ENCODE measurements at places on chromosomes 4 and X.

- no peak for DNase-seq
Observed at GRCh38 chr4:36255577-36255976, 11.3 kb upstream of the ARAP2 start.

DNA sequence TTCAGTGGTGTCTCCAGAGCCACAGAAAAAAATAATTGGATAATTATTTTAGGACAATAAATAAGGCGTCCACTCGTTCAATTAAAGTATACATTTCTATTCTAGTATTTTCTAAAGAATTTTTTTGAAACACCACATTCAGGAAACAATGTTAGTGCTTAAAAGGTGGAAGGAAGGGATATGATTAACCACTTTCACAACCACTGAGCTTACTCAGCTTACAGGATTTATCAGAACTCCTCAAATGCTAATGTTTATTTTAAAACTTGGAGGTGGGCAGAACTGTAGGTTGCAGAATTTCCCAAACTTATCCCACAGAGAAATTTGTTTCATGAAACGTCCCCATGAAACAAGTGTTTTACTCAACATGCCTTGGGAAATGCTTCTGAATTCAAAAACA lies 54.3 kb upstream of the MAGEB2 start:
- DNase-seq: no peak

DNA sequence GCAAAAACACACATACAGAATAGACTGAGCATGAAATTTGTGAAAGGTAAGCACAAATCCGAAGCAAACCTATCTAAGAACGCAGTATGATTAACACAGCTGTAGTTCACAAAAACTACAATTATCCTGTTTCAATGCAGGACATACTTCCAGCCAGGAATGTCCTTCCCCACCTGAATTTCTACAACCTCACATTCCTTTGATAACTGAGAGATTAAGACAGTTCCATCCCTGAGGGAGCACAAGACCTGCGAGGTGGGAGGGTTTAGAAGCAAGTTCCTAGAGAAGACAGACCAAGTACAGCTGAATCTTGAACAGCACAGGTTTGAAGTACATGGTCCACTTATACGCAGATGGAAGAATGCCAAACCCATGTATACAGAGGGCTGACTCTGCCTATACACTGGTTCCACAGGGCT lies 10.6 kb downstream of the ABCG2 start:
- DNase-seq: no peak

DNA sequence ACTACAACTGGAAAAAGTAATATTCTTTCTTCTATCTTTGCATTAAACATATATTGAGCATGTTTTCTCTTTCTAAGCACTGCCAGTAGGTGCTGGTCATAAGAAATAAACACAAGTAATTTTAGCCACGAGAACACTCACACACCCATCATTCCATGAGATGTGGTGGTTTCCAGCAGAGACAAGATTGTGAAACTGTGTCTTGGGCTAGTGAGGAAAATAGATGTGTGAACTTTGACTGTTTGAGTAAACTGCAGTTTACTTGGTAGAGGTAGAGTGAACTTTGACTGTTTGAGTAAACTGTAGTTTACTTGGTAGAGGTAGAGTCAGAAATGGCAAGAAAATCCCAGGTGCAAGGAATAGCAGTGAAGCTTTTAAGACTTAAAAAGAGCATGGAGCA lies 300.9 kb upstream of the HS3ST1 start:
- DNase-seq: no peak
